Fibroblast of skin of left quadriceps (primary cell): ENCODE measurements at places on chromosomes 11 and 22.

DNA sequence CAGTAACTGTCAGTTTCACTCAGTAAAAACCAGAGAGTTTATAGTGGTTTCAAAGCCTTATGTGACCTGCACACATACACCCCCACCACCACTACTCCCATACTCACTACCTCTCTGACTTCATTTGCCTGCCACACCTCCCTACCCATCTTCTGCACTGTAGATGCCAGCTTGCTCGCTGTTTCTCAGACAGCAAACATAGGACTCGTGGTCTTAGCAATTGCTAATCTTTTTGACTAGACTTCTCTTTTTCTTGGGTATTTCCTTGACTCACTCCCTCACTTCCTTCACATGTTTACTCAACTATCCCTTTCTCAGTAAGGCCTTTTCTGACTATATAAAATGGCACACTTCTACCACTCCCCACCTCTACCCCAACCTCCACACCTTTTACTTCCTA is 27.8 kb downstream of the CEP295 start:
- no peak for DNase-seq

- DNase-seq = no peak
Measured at GRCh38 chr11:12764187-12764914, 90.1 kb downstream of the TEAD1 start.

GRCh38 chr22:29879753-29880152 is 3.2 kb upstream of the MTMR3 start:
- no peak for DNase-seq

GRCh38 chr11:65246506-65246905 is 15.3 kb upstream of the POLA2 start:
- DNase-seq = no peak

- DNase-seq = no peak
Measured at GRCh38 chr11:117677729-117678310, 119.2 kb downstream of the DSCAML1 start.
